ENCODE measurements at places on chromosomes 2 and 18.

DNA sequence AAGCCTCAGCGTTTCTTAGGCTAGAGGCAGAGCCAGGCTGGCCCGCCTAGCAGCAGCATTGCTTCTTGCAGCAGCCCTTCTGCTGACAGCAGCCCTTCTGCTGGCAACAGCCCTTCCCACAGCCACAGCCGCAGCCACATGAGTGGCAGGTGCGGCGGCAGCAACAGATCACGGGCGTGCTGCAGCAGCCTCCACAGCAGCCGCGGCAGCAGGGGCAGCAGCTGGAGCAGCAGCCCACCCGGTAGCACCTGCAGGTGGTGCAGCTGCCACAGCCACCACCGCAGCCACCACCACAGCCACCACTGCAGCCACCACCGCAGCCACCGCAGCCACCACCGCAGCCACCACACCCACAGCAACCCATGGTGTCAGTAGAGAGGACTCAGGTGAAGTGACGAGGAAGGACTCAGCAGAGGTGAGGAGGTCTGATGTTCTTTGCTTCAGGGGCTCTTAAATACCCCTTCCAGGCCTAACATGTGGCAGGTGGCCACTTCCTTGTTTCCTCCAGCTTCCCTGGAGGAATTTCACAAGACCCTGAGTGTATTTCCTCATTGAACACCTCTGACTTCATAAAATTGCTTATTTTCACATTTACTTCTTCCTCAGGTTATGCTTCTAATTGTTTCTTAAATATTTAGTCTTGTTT lies at the start of gene SCYGR6:
TSS of gene SCYGR6 (minus strand) at position 364 of the 646 bp plus-strand sequence. CDS start at position 364, 0 bp downstream.
- ATAC-seq: no peak

GRCh38 chr2:203535784-203536585 lies 884 bp upstream of the RAPH1 start:
- ATAC-seq: no peak

- ATAC-seq: no peak
Observed at GRCh38 chr18:42675810-42676209, 439.7 kb downstream of the RIT2 start.

- no peak for ATAC-seq
Observed at GRCh38 chr2:232831496-232831895, 38.6 kb upstream of the SNORC start.

DNA sequence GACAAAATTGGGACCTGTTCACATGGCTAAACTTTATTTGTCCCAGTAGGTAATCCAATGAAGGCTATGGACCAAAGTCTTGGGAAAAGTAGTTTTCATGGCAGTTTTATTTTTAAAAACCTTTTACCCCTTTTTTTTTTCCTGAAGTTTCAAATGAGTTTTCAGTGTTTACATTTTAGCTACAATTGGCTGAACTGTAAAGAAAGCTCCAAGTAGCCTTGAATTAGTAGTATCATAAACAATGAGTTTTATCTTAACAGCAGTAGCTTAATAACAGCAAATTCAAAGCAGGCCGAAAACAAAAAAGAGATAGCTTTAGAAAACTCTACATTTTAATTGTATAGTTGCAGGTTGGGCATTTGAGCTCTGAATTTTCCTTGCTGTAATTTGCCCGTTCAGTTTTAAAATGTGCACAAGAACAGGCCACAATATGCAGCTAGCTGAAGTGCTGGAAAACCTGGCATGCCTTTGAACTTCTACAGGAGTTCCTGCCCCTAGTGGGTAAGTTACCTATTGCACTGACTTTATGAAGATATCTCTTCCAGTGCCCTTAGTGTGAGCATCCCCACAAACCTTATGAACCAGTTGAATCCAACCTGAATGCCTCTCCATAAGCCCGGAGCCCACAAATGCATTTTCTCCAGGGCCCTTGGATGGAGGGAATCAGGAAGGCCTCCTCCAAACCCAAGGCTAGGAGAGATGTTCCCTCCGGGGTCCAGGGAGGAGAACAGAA lies 106.7 kb downstream of the XRCC5 start:
- ATAC-seq: peak; percentile 7

- ATAC-seq: no peak
Observed at GRCh38 chr2:83143946-83144345, 1315.1 kb downstream of the SUCLG1 start.

- ATAC-seq: no peak
Observed at GRCh38 chr2:126874961-126875360, 23.7 kb upstream of the TEX51 start.

DNA sequence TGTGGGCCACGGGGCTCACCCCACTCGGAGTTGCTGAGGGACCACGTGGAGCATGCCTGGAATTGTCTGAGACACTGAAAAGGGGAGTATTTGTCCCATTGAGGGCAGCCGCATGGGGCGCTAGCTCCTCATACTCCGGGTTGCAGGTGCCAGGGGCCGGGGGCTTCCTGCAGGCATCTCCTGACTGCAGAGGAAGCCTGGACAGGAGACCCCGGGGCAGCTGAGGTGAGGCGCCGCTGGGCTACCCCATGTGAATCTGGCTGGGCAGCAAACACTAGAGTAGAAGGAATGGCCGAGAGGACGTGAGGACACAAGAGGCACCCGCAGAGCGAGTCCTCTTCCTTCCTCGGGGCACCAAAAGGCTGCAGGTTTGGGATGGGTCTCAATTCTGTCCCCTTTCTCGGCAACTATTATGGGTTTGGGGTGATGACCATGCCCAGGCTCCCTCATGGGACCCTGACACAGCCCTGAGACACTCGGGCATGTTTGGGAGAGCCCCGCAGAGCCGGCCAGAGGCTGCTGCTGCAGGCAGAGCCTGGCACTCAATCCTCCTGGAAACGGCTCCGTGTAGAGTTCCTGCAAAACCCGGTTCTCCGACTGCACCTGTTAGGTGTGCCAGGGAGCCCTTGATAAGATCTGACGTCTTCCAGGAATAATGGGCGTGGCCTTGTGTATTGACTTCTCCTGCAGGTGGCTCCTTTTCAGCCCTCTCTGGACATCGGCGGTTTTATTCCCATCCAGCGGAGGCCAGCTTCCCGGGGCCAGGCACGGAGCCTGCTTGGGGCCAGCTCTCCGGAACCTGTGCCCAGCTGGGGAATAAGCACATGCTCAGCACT lies 77.0 kb downstream of the CTIF start:
- ATAC-seq: no peak

GRCh38 chr2:207206011-207206410 lies 40.3 kb upstream of the KLF7 start:
- ATAC-seq: no peak

DNA sequence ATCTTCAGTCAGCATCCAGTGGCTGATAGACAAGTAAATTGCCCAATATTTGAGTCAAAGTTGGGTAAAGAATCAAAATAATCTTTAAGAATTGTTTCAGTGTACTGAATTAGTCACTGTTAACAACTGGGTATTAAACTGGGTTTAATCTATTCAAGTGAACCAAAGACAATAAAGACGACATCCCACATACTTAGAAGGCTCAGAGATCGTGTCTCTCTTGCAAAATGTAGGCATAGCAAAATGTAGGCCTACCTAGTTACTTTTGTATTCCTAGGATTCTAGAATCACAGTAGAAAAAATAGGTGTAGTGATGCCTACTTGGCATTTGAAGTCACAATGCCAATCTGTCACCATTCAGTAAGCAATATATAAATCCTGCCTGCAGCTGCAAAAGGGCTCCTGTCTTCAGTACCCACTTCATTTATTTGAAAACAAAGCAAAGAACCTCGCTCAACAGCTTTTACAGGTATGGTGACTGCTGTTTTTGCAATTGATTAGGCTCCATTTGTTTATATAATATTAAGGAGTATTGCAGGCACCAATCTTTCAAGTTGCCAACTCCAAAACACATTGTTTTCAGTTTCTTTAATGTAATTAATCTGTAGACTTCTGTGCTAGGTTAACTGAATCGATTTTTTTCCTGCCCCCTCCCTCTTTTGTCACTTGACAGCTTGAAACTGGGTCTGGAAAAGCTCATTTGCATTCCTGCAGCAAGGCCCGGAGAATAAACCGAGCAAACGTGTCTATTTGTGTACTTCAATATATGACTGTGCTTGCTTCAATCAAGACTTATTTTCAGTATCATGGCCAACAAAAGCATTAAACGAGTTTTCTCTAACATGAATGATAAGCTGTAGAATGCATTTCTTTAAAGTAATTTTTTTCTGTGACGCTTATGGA lies 1074.9 kb downstream of the TDRD15 start:
- ATAC-seq: no peak

DNA sequence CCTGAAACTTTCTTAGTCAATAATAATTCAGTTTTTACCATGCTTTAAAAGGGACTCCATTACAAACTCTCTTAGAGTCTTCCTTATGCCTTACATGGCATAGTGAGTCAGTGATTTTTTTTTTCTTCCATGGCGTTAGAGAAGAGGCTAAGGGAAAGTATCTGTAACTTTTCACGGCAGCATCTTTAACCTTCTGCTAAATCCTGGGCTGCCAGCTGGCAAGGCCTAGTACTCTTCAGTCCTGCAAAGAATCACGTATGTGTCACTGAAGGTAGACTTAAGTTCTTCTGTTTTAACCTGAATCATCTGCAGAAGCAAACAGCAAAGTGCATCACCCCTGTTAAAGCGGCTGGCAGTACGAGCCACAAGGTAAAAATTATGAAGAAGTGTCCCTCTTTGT lies 286.3 kb upstream of the FN1 start:
- no peak for ATAC-seq

DNA sequence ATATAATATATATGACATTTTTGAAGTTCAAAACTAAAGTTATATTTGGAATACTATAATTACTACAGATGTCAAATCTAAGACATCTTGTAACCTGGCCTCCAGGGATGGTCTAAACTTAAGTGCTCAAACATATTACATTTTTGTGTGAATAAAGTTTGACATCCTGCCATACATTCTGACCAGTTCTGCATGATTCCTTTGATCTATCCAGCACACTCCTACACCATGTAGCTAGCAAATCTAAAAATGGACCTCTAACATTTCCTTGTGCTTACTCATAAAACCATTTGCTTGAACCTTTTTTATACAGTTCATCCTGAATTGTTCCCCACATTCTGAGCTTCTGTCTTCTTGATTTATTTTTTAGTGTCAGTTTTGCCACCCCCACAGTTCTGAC lies 294.3 kb upstream of the ZNF804A start:
- no peak for ATAC-seq

- ATAC-seq: no peak
Observed at GRCh38 chr2:219104107-219105035, 43.6 kb upstream of the IHH start.

DNA sequence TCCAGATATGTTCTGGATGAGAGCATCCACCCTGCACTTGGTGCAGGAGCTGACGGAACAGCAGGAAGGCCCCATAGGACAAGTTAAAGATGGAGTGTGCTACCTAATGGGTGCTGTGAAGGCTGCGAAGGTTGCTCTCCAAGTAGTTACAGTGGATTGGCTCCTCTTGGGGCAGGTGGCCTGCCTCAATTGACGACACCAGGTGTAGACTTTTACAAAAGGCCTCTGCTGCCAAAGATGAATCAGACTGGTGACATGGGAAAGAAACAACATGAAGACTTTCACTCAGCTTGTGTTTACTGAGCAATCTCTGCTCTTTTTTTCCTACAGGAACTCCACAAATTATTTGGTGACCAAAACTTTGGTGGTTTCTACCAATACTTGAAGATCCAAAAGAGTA lies 437.7 kb downstream of the PLCL1 start:
- no peak for ATAC-seq

DNA sequence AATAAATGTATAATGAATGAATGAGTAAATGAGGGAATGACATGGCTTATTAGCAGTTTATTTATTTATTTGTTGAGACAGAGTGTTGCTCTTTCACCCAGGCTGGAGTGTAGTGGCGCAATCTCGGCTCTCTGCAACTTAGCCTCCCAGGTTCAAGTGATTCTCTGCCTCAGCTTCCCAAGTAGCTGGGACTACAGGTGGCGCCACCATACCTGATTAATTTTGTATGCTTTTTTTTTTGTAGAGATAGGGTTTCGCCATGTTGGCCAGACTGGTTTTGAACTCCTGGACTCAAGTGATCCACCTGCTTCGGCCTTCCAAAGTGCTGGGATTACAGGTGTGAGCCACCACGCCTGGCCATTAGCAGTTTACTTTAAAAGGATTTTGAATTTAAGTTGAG lies 100.3 kb upstream of the CAVIN2 start:
- ATAC-seq: no peak

DNA sequence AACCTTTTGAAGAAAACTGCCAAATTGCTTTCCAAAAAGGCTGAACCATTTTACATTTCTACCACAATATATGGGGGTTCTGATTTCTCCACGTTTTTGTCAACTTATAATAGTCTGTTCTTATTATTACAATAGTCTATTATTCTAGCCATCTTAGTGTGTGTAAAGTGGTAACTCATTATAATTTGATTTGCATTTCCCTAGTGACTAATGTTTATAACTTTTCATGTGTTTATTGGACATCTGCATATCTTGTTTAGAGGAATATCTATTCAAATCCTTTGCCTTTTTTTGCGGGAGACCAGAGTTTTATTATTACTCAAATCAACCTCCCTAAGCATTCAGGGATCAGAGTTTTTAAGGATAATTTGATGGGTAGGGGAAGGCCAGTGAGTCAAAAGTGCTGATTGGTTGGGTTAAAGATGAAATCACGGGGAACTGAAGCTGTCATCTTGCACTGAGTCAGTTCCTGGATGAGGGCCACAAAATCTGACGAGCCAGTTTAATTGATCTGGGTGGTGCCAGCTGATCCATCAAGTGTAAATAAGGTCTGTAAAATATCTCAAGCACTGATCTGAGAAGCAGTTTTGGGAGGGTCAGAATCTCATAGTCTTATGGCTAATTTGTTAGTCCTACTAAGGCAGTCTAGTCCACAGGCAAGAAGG lies 303.4 kb upstream of the NCKAP5 start:
- no peak for ATAC-seq

DNA sequence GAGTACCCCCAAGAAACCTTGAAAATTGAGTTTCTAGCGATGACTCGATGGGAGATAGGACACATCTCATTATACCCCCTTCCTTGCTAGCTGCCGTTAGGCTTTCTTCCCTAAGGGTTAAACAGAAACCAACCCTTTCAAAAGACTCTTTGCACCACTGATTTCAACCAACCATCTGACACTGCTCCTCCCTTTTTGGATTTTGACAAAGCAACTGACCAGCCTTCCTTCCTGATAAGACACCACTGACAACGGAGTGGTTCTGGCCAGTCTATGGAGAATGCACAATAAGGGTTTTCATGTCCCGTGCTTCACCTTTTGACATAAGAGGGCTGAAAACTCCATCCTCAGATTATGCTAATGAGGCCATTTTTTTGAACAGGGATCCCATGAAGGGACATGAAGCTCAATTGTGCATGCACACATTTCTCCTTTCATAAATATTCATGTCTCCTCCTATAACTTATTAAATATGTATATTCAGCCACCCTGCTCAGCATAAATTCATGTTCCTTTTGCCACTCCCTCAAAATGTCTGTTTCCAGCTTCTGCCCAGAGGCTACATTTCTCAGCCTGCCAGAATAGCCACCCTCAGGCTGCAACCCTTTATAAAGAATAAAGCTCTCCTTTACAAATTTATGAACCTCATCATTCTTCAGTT lies 52.8 kb upstream of the SLC35F5 start:
- no peak for ATAC-seq

GRCh38 chr18:34514238-34514637 lies 195.9 kb upstream of the DTNA start:
- ATAC-seq: no peak

GRCh38 chr18:61865466-61866175 lies 27.2 kb downstream of the RNF152 start:
- ATAC-seq: no peak

GRCh38 chr2:219220652-219221402 lies 2.1 kb upstream of the ABCB6 start:
- no peak for ATAC-seq
